Dermis blood vessel endothelial cell (primary cell): ENCODE measurements at places on chromosomes 3 and 15.

DNA sequence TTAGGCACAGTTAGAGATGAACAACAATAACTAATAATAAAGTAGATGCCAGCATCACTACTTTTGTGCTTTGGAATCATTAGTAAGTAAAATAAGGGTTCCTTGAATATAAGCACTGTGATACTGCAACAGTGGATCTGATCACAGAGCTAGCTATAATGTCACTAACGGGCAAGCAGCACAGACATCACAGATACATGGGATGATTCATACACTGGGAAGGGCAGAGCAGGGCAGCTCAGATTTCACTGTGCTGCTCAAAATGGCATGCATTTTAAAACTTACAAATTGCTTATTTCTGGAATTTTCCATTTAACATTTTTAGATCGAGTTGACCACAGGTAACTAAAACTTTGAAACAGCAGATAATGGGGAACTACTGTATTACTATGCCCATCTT is 476.6 kb downstream of the FHIT start:
- no peak for DNase-seq

DNA sequence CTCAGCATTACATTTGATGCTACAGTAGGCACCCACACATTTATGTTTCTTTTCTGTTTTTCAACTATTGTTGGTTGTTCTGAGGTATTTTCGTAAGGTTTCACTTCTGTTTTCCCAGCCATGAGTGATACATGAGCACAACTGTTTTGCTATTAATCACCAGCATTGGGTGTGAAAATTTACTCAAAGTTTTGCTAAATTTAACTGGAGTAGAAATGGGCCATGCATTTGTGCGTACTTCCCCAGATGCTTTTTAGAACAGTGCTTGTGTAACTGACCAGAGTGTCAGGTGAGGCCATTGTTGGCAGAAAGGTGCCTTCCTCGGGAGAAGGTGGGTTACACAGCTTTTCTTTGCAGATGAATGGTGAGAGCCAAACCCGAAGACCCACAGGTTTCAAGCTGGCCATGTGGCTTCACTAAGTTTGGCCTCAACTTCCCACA is 70.4 kb downstream of the ST6GAL1 start:
- no peak for DNase-seq

- DNase-seq = peak; percentile 35
Measured at GRCh38 chr3:129614927-129615363, 8.5 kb upstream of the PLXND1 start.

DNA sequence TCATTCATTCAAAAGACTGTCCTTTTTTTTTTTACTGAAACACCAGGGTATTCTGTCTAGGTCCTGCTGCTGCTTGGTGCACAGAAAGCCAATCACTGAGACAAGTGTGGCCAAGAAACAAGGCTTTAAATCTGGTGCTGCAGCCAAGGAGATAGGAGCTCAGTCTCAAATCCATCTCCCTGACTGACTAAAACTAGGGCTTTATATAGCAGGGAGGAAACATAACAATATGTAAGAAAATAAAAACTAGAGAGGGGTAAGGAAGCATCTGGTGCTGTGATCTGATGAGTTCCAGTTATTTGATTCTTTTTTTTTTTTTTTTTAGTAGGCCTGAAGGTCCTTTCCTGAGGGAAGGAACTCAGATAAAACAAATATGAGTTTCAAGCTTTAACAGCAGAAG is 139.8 kb downstream of the ATG7 start:
- peak; percentile 59 for DNase-seq

- no peak for DNase-seq
Measured at GRCh38 chr3:53704363-53704725, 141.9 kb downstream of the CHDH start.

GRCh38 chr15:29420188-29420587 is 150.6 kb upstream of the NSMCE3 start:
- DNase-seq = no peak

DNA sequence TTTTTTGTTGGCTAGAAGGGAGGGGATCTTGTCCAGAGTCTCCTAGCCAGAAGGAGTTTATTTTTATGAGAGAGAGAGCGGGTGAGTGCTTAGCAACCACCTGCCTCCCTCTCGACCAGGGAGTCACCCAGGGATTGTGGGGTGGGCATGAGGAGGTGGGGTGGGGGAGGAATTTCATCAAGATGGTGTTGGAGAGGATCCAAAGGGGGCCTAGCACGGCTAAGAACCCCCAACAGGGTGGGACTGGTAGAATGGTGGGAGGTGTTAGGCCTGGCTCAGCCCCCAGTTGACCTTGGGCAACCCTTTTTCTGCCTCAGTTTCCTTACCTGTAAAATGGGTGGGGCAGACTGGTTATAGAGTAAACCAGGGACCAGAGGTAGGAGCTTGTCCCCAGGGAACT is 1.8 kb downstream of the SLC6A6 start:
- no peak for DNase-seq

GRCh38 chr3:49912881-49913281 is 9.2 kb upstream of the MST1R start:
- DNase-seq = no peak

DNA sequence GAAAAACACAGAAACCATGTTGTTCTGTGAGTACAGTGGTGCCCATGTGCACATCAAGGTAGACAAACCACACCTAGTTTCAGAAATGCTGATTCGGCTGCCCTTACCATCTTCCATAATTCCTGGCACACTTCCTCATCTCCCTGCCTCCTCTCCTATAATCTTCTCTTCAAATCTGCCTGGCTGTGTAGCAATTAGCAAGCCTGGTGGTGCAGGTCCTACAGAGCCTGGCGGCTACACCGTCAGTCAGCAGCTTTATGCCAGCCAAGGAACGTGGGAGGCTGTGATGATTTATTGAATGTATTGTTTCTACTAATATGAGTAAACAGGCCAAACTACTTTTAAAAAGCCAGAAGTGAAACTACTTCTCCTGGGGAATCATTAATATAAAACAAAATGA is 106.8 kb downstream of the SEMA6D start:
- no peak for DNase-seq

DNA sequence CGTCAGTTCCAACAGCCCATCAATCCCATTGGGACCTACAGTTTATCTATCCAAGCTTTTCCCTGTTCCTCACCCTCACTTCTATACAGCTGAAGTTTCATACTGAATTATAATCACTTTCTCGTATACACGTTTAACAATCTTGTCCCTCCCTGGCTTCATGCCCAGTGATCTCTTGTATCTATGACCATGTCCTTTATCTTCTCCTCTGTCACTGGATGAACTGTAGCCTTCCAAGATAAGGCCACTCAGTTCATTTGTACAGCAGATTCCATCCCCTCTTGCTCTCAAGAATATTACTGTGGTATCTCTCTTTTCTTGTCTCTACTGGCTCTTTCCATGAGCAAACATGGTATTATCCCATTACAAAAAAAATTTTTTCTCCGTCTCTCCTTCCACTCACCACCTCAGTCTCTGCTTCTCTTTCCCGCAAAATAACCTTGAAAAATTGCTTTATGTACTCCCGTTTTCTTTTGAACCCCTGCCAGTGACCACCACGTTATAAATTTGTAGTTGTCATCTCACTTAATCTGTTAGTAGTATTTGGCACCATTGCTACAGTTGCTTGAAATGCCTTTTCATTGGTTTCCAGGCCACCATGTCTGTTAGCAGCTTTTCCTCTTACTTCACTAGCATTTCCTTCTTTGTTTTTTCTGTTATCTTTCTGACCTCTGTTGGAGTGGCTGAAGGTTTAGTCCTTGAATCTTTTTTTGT is 9.4 kb downstream of the CTNNB1 start:
- DNase-seq = peak; percentile 3

DNA sequence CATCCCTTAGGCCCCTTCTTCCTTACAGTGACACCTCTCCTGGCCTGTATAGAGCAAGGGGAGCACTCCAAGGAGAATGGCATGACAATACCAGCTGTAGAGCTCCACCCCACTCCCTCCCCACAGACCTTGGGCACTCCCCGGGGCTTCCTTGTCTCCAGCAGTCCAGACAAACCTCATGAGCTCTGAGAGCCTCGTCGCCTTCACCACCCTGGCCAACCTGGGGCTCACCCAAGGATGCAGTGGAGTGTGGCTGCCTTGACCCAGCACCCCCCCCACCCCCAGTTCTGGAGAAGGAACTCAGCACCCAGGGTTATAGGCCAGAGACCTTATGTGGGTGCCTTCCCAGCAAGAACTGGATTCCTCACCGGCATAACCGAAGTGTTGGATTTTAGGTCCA is 7.4 kb upstream of the SLCO2A1 start:
- DNase-seq = no peak

DNA sequence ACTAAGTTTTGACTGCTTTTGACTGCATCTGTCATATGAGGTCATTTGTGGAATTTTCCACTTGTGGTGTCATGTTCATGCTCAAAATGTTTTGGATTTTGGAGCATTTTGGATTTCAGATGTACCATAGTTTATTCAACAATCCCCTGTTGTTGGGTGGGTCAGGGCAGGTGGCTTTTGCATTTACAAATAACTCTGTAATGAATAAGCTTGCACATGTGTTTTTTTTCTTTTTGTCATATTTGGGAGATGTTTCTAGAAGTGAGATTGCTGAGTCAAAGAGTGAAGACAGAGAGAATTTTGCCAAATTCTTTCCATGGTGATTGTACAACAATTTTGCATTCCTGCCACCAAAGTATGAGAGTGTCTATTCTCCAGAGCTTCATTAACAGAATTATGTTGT is 62.4 kb upstream of the ADPGK start:
- DNase-seq = no peak

GRCh38 chr3:64921281-64922065 is 233.7 kb upstream of the ADAMTS9 start:
- DNase-seq = no peak

GRCh38 chr15:25763331-25763751 is 99.8 kb downstream of the ATP10A start:
- no peak for DNase-seq

DNA sequence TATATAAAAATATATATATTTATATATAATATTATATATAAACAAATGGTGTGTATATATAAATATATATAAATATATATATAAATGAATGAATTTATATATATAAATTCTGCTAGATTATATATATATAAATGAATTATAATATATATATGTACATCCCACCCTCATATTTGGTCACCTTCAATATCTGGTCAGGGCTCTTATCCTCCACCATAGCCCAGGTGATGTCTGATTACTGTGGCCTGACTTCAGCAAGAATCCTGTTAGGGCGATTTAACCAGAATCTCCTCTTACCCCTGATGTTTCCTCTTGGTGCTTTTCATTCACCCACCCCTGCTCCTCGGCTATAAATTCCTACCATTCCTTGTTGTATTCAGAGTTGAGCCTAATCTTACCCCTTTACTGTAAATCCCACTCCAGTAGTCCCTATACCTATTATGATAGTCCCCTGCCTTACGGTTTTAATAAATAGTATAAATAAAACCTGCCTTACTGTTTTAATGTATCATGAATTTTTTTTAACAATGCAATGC is 439.6 kb downstream of the PLOD2 start:
- no peak for DNase-seq

GRCh38 chr3:12559520-12559919 is 2.6 kb downstream of the MKRN2 start:
- DNase-seq = no peak

DNA sequence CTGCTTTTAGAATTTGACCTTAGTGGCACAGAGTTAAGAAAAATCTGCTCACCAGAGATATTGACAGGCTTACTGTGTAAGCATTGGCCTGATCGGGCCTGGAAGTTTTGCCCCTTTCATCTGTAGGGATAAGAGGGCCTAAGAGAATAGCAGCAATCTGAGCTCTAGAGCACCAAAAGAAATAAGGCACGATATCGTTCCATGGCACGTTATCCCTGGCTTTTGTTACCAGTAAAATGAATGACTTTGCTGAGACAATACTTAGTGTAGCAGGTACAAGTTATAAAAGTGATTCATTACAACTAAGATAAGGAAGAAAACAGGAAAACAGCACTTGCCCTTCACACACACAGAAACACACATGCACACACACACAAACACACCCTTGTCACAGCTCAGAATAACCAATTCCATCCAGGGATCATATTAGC is 5.0 kb downstream of the THBS1 start:
- DNase-seq = peak; percentile 46

GRCh38 chr3:186254676-186255650 is 107.1 kb downstream of the DGKG start:
- no peak for DNase-seq

GRCh38 chr3:30443756-30444673 is 162.4 kb upstream of the TGFBR2 start:
- DNase-seq = no peak

DNA sequence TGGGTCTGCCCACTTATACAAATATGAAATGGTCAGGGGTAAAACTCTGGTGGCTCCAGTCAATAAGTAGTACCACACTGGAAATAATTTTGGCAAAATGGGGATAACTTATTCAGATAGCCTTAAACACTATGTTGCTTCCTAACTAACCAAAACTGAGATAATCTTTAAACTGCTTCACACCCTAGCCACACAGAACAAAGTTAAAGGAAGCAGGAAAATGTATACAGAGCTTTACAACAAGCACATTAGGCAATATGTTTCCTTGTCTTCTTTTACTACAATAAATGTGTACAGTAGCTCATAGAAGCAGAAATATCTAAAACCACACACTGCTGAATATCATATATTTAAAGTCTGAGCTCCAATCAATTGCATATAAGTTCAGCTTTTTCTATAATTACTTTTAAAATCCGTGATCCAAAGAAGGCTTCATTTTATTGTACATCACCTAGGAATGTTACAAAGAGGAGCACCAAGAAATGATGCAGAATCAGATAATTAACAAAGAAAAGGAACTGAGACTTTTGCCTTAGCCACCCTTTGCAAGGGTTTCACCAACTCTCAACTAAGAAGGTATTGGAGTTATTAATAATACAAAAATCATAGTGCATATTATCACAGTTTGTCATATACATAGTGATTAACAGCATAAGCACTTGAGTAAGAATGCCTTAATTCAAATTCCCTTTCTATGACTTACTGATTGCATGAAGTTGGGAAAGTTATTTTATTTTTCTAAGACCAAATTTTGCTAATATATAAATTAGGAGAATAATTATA is 9.2 kb upstream of the SSR3 start:
- no peak for DNase-seq

GRCh38 chr15:97691078-97691477 is 269.4 kb upstream of the ARRDC4 start:
- DNase-seq = no peak

DNA sequence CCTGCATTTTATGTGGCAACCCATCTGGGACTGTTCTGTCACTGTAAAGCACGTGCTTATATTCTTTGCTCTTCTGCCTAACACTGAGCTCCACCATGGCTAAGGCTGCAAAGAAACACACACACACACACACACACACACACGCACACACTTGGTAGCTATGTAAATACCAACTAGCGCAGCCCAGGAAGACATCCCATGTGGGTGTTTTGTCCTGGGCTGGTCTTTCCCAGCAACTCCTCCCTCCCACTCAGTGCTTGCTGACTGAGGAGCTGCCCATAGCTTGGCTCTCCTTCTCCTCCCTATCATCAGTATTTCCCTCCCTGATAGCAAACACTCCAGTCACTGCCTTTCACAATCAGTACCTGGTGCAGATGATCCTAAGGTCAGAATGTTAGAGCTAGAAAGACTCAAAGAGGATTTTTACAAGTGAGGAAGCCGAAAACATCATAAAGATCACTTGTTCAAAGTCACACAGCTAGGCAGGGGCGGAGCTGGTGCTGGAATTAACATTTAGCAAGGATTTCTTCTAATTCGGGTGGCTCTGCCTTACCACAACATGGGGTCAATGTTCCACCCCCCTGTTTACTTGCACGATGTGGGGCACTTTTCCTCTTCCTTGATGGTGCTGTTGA is 377.1 kb upstream of the TBL1XR1 start:
- DNase-seq = no peak
